ENCODE measurements at places on chromosomes 3 and 15.

- no peak for DNase-seq
Observed at GRCh38 chr3:32843510-32844321, 25.9 kb downstream of the TRIM71 start.

GRCh38 chr3:140403079-140403478 is 274.8 kb upstream of the TRIM42 start:
- no peak for DNase-seq

DNA sequence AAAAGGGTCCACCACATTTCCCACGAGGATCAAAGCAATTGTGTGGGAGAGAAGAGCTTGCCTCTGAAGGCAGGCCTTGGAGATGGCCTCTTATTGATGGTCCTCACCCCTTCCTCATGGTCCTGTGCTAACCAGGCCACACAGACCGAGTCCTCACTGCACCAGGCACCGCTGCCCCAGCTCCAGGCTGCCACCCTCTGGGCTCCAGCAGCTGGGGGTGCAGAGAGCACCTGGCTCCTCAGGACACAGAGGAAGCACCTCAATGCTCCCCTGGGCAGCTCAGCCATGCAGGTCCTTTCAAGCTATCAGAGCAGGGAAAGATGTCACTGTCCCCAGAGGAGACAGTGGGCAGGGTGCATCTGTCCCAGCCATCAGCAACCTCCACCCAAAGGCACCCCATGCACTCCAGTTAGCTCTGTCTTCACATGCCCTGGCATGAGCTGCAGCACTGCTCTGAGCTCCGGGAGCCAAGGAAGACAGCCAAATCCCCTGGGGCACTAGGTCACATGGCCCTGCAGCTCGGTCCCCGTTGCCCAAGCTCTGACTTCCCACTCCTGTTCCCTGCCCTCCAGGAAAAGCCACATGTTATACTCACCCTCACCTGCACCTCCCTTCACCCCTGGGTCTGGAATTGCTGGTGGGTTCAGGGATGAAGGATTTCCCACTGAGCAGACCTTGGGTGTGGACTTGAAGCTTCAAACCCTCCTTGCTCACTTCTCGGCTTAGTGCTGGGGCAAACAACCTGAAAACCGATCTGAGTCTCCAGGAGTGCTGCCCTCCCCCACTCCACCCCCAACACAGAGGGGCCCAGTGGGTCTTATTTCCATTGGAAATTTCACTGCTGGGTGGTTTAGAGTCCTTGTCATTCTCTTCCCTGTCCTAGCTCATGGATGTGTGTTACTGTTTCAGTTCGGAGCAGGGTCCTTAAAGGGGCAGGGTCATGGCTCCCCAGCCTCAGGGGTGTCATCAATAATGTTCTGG is 32.6 kb downstream of the ALS2CL start:
- DNase-seq: no peak

DNA sequence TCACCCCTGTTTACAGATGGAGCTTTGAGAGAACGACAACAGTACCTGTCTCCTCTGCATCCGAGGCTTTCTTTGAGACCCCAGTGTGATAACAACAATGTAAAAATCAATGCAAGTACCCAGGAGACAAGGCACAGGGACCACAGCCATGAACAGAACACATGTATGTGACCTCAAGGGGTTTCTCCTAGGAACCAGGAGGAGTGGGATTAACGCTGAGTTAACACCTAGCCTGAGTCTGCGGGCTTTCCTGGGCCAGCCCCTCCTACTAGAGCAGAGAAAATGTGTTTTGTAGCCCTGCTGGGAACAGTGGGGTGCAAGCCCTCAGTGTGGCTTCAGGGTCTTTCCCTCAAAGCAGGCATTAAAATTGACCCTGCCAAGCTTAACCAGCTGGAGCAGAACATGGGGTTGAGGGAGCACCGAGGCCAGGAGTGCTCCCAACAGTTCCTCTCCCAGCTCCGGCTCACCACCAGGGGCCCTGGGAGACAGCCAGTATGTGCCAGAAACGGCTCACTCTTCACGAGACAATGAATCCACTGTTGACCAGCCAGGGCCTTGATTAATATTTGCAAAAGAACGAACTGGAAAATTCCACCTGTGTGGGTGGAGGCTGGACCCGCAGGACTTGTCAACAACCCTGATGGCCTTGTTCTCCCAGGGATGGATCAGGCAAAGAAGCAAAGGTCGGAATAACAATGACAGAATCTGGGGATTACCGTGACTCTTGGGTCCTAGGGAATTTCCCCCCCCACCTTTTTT is 3.6 kb downstream of the CHDH start:
- no peak for DNase-seq

DNA sequence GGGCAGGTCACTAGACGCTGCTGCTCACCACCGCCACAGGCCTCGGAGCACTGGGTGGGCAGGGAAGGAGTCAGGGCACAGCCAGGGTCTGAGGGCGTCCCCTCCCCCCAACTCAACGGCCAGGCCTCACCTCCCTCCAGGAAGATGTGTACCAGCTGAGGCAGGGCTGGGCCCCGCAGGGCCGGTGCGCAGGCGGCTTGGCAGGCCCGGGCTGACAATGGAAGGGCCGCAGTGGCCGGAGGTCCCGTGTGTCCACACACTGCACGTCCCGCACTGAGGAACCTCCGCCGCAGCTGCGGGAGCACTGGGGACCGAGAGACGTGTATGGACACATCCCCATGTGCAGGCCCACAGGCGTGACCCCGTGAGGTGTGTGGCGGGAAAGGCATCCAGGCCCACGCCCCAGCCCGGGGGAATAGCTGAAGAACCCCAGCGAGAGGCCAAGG is 47.4 kb downstream of the ADAMTS7 start:
- DNase-seq: no peak

GRCh38 chr15:62209821-62210220 is 44.7 kb upstream of the C2CD4B start:
- no peak for DNase-seq

DNA sequence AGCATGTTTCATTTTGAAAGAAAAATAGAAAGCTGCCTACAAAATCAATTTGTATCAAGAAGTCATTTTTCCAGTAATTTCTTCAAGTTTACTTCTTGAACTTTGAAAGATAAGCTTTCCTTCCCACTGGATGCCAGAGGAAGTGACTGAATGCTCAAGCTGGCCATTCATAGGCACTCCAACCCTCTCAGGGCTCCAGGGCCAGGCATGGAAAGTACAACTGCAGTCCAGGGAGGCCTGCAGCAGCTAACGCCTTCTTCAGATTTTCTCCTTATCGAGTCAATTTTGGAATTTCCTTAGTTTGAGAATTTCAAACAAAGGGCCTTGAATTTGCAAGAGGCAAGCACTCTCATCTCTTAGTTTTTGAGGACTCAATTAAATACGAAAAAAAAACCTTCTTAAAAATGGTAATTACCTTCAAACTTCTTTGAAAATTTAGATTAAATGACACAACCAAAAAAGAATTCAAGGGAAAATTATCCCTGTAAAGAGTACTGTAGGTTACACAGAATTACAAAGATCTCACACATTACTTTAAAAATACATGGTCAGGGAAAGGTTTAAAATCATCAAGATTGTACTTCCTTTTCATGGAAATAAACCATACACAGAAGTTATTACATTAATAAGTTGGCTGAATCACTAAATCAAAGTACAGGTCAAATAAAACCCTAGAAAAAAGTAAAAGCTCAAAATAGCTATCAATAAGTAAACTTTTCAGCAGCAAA is 2.5 kb downstream of the UBP1 start:
- DNase-seq: no peak

- DNase-seq: no peak
Observed at GRCh38 chr3:9330166-9330703, 32.6 kb upstream of the THUMPD3 start.

GRCh38 chr3:192482391-192482790 is 244.9 kb downstream of the FGF12 start:
- no peak for DNase-seq

- DNase-seq: no peak
Observed at GRCh38 chr3:144084929-144085328, 113.3 kb downstream of the DIPK2A start.

DNA sequence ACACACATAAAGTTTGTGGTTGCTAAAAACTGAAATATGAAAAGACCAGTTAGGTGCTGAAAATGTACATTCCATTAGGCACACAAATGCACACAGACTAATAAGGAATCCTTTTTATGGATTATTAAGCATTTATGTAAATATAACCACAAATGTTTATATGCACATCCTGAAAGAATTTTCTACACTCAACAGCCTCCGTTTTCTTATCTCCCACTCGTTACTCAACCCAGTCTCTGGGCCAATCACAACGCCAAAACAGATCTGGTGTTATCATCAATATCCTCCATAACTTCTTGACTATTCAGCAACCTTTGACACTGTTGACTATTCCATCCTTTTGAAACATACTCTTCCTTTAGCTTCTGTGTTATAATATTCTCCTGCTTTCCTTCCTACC is 136.4 kb downstream of the ATP8B4 start:
- DNase-seq: no peak

DNA sequence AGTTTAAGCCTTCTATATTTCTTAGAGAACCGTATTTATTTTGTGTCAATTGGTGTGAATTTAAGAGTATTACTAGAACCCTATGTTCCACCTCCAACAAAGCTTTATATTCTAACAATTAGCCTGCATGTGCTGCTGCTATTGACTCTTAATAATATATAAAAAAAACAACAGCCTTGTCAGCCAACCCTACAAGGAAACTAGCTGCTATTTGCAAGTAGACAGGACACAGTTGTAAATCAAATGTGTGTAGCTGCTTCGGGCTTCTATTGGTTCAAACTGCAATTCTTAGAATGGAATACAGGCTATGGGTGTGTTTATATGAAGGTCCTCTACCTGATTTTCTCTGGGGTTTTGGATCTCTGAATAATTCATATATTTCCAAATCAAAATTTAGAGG is 60.7 kb downstream of the ZBTB20 start:
- no peak for DNase-seq

- DNase-seq: no peak
Observed at GRCh38 chr15:22907161-22907950, 68.9 kb downstream of the NIPA2 start.

GRCh38 chr3:14300721-14301399 is 101.5 kb upstream of the SLC6A6 start:
- DNase-seq: no peak

GRCh38 chr3:67723863-67724262 is 69.5 kb upstream of the SUCLG2 start:
- no peak for DNase-seq

GRCh38 chr15:64975390-64975789 is 14.3 kb downstream of the SPG21 start:
- DNase-seq: no peak

GRCh38 chr3:188204526-188204925 is 50.6 kb downstream of the LPP start:
- DNase-seq: no peak

DNA sequence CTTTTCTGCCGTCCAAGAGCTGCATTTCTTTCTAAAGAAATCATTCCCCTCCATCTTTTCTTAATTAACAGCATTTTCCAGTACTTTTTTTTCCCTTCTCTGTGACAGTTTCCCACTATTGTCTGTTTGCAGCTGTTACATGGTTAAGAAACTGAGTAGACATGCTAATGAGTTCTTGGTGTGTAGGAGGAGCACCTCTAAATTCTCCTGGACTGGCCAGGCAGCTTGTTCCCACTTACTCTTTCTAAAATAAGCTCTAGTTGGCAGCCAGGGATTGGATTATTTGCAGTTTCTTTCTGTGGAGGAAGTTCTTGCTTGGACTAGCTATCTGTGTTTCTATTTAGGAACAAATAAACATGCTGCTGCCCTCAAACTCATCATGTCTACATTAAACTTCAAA is 235.1 kb upstream of the GAP43 start:
- DNase-seq: no peak

GRCh38 chr15:64343222-64343621 is 12.8 kb downstream of the CSNK1G1 start:
- no peak for DNase-seq

GRCh38 chr15:29454506-29454905 is 184.9 kb upstream of the NSMCE3 start:
- no peak for DNase-seq

- DNase-seq: no peak
Observed at GRCh38 chr3:145450018-145450682, 710.8 kb downstream of the PLOD2 start.

- DNase-seq: no peak
Observed at GRCh38 chr3:43707998-43708397, 17.3 kb downstream of the ABHD5 start.

GRCh38 chr3:46276497-46277099 is 34.3 kb downstream of the CCR3 start:
- DNase-seq: peak; percentile 46

DNA sequence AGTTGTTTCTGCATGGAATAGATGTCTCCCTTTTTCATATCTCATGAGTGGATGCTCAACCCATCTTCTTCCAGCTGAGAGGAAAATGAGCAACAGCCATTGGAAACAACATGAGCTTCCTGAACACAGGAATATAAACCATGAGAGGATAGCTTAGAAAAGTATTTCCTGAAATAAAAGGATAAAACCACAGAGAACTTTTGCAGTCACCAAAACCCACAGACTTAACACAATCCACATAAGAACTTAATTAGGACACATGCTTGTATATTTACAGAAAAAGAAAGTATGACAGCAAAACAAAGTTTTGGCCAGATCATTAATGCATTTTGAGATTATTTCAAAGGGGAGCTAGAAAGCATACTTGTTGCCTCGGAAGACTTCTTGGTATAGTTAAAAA is 180.5 kb upstream of the RASGRP1 start:
- DNase-seq: no peak

- DNase-seq: no peak
Observed at GRCh38 chr3:81485444-81485865, 276.0 kb downstream of the GBE1 start.

DNA sequence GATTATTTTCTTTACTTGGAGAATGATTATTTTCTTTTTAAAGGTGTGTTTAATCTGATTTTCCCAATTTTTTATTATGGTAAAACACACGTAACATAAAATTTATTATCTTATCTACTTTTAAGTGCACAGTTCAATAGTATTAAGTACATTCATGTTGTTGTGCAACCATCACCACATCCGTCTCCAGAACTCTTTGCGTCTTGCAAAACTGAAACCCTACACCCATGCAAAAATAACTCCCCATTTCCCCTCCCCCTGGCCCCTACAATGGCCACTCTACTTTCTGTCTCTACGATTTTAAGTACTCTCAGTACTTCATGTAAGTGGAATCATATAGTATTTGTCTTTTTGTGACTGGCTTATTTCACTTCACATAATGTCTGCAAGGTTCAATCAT is 230.7 kb downstream of the SATB1 start:
- no peak for DNase-seq

GRCh38 chr15:20340931-20341661 is 200.5 kb downstream of the GOLGA6L6 start:
- DNase-seq: no peak

GRCh38 chr3:177935047-177935446 is 601.2 kb upstream of the KCNMB2 start:
- DNase-seq: no peak

All from stimulated activated CD4-positive, alpha-beta T cell treated with anti-CD3 and anti-CD28 coated beads, Interleukin-1b, Interleukin-23, amount 100 ng/mL, for 1 hour (primary cell).